HCT116 (cell line): ENCODE measurements at places on chromosomes 6 and 20. TPM values are rescaled to one million over a fixed set of nuclear protein-coding genes. Genes with fewer than 3 reads are reported as not detected.

SLC23A2 gene
- 16.3 TPM for total RNA-seq

- H3K36me3 ChIP-seq, result no peaks in the 10 kb centered on the region
- H3K27me3 ChIP-seq, result no peaks in the 10 kb centered on the region
- H3K4me3 ChIP-seq, result no peak overlapping the region
- DNase-seq, result no peak
- no peak overlapping the region for H3K27ac ChIP-seq
Observed at GRCh38 chr6:33492093-33492492, 37.7 kb downstream of the ZBTB9 start.

LY86 gene
- total RNA-seq, result not detected

DNA sequence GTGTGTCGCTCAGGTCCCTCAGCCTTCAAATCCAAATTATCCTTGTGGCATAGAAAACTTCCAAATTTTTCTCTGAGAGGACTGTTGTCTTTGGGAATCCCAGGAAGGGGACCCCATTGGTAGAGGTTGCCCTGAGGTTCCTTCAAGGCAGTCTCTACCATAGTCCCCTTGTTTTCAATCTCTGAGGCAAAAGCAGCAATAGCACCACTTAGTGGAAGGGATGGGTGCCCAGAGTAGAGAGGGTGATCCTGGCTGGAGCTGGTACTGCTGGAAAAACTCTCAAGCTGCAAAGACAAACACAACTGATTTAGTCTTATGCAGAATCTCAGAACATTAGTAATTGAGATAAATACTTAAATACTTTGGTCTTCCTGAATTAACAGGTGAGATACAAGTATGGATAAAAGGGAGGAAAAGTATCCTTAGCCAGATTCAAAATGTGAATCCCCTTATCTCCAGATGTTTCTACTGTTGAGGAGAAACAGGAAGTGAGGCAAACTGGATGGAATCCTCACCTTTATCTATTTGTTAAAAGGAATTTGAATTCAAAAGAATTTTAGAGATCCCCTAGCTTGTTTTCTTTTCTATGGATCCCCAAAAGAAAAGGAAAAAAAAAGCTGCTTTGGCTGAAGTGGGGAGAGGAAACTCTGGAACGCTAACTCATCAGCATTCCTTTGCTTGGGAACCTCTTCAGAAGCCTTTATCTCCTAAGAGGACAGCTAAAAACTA lies 13.4 kb downstream of the ZNF318 start:
- H3K27ac ChIP-seq, result no peak overlapping the region
- H3K36me3 ChIP-seq, result peaks cover 13% of the 10 kb centered on the region; the same call in 1 of the 2 replicates
- H3K4me3 ChIP-seq, result no peak overlapping the region
- no peaks in the 10 kb centered on the region for H3K27me3 ChIP-seq
- no peak for DNase-seq

DNA sequence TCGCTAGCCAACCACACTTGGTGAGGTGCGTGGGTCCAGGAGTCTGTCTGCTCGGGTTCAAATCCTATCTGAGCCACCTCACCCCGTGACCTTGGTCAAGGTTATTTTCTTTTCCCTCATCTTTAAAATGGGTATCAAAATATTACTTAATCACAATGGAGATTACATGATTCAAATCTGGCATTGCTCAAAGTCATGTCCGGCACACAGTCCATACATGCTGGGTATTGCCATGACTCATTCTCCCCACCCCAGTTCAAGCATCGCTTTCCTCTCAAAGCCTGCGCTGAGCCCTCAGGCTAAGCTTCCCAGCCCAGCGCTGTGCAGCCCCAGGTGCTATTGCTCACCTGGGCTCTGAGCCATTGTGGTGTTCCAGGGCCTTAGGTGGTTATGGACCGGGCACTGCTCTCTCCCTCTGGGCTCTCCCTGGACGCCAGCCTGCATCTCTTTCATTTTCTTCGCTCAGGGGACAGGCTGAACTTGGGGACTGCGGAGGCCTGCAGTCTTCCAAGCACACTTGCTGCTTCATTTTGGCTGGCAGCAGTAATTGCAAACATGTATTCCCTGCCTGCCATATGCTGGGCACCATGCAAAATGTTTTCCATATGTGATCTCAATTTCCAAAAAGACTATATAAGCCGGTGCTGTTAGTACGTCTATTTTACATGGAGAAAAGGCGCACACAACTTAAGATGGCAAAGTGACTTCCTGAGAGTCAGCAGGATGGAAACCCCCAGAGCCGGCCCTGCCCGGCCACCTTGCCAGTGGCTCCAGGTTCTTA lies 27.3 kb downstream of the WRNIP1 start:
- no peak overlapping the region for H3K27ac ChIP-seq
- H3K27me3 ChIP-seq, result no peaks in the 10 kb centered on the region
- peaks cover 13% of the 10 kb centered on the region; the same call in 1 of the 2 replicates for H3K4me1 ChIP-seq
- no peaks in the 10 kb centered on the region for H3K36me3 ChIP-seq
